ENCODE measurements at places on chromosomes 5 and 9. TPM values are rescaled to one million over a fixed set of nuclear protein-coding genes. Genes with fewer than 3 reads are reported as not detected.

The ZMYND19 gene
- 66.3 TPM for total RNA-seq

The PCDHGA2 gene
- total RNA-seq = 0.20 TPM

The PPP1R2B gene
- total RNA-seq = not detected

The MRNIP gene
- 37.8 TPM for total RNA-seq

The KCNV2 gene
- not detected for total RNA-seq

The GPX3 gene
- 80.6 TPM for total RNA-seq

DNA sequence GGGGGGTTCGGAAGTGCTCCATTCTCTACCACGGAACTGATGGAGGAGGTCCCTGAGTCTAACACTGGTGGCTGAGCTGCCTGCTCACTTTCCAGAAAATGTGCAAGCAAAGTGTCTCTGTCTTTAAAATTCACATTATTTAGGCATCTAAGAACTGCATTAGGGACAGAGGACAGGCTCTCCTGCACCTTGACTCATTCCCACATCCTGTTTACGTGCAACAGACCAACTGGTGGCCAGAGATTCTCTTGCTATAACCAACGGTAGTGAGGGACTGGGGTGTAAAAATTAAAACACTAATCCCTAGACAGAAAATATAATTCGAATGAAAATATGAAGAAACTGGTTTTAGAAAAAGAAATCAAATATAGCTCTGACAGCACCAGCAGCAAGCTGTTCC is 320.9 kb downstream of the IRX2 start:
- no peak for DNase-seq

GRCh38 chr5:176621661-176622079 is 8.7 kb downstream of the SNCB start:
- no peak for DNase-seq

- no peak for DNase-seq
These were observed 11.5 kb upstream of the SH3RF2 start for GRCh38 chr5:145924849-145925248.

DNA sequence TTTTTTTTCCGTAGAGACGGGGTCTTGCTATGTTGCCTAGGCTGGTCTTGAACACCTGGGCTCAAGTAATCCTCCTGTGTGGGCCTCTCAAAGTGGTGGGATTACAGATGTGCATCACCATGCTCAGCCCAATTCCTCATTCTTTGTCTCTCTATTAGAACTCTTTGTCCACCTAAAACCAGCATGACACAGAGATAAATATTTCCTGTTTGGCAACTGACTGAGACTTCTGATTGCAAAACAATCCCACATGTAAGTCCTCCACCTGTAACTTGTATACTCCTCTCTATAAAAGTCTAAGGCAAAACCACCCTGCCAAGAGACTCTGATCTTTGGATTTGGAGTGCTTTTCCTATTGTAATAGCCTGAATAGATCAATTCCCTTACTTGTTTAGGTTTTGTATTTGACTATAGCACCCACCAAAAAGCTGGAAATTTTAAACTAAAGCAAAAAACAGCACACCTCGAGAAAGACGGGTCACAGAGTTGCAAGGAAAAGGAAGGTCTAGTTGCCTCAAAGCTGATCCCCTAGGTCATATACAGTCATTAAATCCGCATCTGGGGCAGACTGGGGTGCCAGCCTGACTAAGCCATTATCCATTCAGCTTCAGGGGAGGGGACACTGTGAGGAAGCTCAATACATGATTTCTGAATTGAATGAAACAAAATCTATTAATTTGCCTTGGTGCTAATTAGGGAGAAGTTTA is 13.5 kb upstream of the KIF27 start:
- DNase-seq = no peak

DNA sequence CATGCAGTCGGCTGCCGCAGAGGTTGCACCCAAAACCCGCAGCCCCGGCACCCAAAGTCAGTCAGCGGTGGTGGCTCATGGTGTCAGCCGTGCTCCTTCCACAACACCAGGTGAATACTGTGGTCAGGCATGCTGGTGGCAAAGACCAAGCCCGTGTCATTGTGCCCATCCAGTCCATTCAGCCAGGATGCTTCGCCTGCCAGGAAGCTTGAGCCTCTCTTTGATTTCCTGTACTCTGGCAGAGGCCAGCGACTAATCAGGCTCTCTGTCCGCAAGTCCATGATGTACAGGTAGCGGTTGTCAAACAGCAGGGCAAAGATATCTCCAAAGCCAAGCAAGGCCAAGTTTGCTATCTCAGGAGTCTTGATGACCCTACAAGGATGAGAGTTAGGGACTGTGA is 28.7 kb downstream of the FBXW2 start:
- DNase-seq = no peak

GRCh38 chr9:112914524-112914923 is 23.8 kb upstream of the SLC46A2 start:
- DNase-seq = no peak

DNA sequence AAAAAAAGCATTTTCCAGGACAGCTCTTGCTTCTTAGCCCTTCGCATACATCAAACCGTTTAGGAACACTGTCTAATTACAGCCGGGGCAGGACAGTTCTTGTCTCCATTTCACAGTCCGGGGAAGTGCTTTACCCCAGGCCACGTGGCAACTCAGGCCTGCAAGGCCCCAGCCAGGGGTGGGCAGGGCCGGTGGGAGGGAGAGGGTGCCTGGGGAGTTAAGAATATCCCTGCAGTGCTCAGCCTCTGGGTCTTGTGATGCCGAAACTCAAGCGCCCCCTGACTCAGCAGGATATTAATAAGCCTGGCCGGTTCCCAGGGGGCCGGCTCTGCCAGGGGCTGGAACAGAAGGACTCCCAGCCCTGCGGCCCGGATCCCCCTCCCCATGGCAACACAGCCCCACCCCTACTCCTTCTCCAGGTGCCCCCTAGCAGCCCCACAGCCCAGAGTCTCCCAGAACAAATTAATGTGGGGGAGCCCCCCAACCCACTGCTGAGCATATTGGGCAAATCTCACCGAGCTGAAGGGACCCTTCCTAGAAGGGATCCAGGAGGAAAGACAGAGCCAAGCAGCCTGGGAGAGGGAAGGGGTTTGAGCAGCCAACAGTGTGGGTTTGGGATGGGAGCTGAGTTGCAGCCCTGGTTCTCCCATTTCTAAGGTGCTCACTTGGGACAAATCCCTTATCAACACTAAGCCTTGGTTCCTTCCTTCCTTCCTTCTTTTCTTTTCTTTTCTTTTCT is 45.3 kb downstream of the PLPP7 start:
- DNase-seq = peak; percentile 23

DNA sequence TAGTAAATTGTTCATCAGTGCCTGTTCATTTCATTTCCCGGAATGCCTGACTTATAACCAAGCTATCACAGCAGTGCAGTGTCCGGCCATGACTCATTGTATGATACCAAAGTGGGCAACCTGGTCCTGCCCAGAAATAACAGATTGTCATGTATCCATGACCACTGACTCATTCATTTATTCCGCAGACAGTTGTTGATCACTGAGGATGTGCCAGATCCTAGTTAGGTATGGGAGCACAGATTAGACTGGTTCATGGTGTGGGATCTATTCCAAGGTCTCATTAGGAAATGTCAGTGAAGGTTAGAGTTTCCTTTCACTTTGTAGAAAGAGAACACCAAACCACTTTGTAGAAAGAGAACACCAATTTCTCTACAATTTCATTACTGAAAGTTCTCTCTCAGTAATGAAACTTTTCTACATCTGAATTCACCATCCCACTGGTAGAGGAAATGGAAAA is 8.7 kb downstream of the NREP start:
- DNase-seq = no peak

- DNase-seq = no peak
These were observed 40.6 kb downstream of the SH3PXD2B start for GRCh38 chr5:172413601-172414171.

DNA sequence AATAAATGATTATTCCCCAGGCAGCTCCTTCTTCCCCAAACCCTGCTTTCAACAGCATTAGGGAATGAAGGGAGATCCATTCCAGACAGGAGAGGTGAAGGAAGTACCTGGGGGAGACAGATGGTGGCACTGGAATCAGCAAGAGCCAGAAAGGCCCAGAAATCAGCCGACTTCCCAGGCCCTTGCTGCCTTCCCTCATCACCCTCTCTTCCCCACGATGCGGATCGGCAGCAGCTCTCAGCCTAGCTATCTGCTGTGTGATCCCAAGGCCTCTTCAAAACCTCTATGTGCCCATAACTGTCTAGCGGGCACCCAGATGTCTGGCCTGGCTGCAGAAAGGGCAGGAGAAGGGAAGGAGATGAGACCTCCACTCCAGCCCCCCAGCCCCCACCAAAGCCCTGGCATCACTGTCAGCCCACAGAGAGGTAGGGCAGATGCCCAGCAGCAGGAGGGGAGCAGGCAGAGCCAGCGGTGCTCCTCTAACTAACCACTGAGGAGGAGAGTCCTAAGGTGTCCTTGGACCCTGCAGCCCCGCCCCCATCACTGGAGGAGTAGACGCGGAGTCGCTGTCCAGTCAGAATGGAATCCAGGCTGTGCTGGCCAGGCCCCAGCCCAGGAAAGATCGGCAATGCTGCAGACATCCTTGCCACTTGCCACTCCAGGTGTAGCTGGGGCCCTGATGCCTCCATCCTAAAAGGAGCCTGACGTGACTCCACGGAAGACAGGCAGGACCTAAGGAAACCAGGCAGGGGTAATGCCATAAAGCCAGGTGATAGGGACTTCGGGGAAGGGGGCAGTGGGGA is 12.7 kb downstream of the CNTFR start:
- peak; percentile 18 for DNase-seq

DNA sequence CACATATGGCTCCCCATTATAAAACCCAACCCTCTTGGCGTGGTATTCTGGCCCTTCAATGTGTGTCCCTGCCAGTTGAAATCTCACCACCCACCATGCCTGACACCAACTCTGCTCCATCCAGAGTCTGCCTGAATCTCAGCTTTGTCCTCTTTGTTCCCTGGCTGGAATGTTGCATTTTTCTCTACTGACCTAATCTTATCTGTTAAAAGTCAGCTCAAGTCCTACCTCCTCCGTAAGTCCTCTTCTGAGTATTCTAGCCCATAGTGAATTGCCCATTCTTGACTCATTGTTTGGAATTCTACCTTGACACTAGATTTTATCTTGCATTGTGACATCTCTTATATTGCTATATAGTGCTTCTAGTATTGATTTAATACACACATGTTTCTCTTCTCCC is 207.1 kb upstream of the VLDLR start:
- DNase-seq = no peak

GRCh38 chr5:76692651-76693050 is 23.3 kb upstream of the F2R start:
- DNase-seq = no peak
